Stromal cell of bone marrow (primary cell): ENCODE measurements at places on chromosomes 4 and X.

- no peak for DNase-seq
Observed at GRCh38 chr4:186096681-186097165, 7.8 kb upstream of the FAM149A start.

DNA sequence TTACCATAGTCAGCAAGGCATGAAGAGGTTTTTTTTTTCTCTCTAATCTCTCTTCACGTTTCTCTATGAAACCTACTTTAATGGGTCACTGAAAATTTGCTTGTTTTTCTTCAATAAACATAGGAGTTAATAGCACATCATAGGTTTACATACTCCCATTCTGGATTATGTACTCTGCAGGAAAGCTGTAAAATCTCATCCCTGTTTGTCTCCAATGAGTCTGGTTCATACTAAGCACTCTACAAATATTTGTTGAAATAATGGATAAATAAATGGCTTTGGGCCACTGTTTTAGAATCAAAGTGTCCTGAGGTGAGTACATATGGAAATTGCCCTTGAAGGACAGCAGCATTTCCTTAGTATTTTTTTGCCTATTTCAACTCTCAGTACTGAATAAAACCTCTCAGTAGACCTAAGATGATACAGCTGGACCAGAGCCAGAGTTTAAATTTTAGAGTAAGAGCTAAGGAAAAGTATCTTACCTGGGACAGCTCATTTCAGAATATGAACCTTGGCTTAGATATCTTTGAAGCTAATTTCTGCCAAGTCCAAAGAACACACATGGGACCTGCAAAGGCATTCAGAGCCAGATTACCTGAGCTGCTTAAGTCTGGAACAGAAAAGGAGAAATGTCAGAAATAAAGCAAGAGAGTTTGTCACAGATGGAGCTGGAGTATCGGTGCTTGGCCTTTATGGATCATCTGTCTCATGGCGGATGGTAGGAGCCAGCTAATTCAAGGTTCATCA, 34.4 kb downstream of the PF4 start:
- no peak for DNase-seq

DNA sequence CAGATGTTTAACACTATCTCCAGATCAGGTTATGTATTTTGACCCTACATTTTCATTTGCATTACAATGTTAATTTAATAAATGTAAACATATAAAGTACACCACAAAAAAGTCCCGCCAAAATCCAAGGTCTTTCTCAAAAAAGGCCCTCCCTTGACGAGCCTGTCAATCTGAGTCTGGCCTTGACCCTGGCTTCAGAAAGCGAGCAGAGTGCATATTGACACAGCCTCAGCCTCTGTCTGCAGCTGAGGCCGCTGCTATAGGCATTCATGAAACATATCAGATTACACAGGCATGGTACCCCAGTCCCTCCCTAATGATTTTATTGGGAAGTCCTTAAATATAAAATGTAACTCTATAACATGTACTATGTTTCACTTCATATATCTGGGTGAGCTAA, 6.2 kb downstream of the MBNL3 start:
- no peak for DNase-seq

DNA sequence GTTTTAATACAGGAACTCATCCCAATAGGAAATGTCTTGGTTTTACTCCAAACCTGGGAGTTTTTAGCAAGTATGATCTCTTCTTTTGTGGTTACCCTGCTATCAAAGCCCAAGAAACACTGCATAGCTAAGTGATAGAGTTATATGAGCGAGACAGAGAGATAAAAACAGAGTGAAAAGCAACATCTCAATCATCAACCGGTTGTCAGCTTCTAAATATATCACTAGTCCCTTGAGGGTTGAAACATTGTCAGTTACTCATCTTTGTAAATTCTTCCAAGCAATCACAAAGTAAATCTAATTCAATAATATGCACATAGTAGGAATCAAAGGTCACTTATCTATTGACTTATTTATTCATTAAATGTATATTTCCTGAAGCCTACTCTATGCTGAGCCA, 483.9 kb downstream of the IDS start:
- DNase-seq: no peak
